ENCODE measurements at places on chromosomes 6 and 20.

- no peak for DNase-seq
Observed at GRCh38 chr20:14288341-14289330, 48.8 kb downstream of the FLRT3 start.

- DNase-seq = no peak
Observed at GRCh38 chr6:82840571-82840970, 225.1 kb downstream of the UBE3D start.

DNA sequence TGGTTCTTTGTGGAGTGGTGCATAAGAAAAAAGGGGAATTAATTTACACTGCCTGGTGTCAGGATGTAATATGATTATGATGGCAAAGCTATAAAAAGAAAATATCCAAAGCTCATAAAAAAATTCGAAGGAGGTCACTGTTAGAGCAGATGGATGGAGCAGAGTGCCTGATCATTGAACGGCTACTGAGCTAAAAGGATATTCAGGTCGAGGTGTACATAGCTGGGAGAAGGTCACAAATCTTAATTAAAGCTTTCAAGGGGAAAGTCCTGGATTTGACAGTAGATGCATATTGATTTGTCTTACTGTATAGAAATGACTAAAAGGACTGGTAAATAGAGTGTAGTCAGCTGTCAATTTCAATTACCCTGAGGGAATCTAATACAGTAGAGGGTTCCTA lies 84.4 kb downstream of the PKIB start:
- DNase-seq = no peak

- DNase-seq = no peak
Observed at GRCh38 chr20:34023937-34024722, 30.4 kb downstream of the RALY start.

GRCh38 chr6:21636876-21637275 lies 43.3 kb downstream of the SOX4 start:
- DNase-seq = no peak

- peak; percentile 15 for DNase-seq
Observed at GRCh38 chr6:45681860-45682511, 304.3 kb upstream of the SUPT3H start.

- no peak for DNase-seq
Observed at GRCh38 chr6:162998777-162999176, 271.0 kb downstream of the PACRG start.

DNA sequence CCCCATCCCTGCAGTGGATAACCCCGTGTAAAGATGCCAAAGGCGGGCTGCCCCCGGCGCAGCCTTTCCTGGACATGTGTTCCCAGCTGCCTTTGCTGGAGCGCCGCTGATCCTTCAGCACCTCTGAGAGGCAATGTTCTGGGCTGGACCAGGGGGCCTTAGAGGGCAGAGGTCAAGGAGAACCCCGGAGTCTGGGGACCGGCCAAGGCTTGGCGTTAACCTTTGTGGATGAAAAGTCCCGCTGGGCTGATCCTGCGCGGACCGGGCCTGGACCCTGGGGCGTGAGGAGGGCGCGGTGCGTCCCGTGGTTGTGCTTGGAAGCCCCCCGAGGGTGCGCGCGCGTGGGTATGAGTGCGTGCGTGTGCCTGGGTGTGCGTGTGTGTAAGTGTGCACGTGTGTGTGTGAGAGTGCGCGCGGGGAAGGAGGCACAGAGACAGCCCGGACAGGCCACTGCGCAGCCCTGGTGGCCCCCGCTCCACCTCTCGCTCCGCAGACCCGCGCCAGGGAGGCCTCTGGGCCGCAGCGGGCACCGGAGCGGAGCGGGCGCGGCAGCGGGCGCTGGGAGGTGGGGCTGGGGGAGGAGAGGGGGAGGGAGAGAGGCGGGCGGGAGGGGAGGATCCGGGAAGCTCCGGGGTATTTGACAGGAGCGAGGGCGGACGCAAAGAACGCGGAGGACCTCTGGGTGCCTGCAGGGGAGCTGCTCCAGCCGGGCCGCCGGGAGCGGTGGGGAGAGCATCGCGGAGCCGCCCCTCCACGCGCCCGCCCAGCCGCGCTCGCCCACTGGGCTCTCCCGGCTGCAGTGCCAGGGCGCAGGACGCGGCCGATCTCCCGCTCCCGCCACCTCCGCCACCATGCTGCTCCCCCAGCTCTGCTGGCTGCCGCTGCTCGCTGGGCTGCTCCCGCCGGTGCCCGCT lies at the start of gene SMOC2:
TSS of gene SMOC2 (plus strand) at position 665 of the 914 bp plus-strand sequence. CDS start at position 852, 187 bp downstream.
- no peak for DNase-seq

- DNase-seq = no peak
Observed at GRCh38 chr6:44681761-44682160, 294.3 kb downstream of the CDC5L start.

- DNase-seq = no peak
Observed at GRCh38 chr20:57378646-57379262, 12.4 kb upstream of the RBM38 start.

- no peak for DNase-seq
Observed at GRCh38 chr20:25218109-25218486, 22.6 kb downstream of the ENTPD6 start.

DNA sequence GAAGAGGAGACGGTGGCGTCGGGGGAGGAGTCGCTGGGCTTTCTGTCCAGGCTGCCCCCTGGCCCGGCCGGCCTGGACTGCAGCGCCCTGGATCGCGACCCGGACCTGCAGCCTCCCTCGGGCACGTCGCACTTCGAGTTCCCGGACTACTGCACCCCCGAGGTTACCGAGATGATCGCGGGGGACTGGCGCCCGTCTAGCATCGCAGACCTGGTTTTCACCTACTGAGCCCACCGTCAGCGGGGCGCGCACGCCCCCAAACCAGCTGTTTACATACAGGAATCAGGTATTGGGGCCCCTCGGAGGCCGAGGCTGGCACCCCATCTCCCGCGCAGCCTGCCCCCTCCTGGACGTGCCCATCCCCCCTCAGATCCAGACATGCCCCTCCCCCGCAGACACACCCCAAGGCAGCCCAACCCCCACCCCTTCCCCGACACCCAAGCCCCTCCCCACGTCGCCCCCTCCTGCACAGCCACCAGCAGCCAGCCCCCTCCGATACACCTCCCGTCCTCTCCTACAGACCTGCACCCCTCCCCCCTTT lies 1.4 kb downstream of the SOX12 start:
- DNase-seq = no peak

DNA sequence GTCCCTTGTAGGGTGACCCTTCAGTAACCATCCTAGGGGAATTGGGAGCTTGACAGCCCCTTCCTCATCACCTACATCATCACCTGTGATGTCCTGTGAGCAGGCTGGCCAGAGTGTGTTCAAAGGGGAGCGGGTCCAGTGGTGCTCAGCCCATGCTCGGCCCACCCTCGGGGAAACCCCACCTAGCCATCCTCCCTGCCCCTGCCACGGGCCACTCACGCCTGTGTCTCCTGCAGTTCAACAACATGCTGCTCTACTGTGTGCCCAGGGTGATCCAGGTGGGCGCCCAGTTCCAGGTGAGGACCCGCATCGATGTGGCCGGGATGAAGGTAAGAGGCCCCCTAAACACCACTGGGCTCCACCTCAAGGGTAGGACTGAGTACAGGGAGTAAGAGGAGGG lies 10.1 kb downstream of the FGD2 start:
- DNase-seq = no peak

GRCh38 chr20:37261714-37262113 lies at the start of gene GHRH:
Gene GHRH (minus strand): TSS chr20:37261814. CDS start chr20:37256889, 4,925 bp downstream.
- no peak for DNase-seq

DNA sequence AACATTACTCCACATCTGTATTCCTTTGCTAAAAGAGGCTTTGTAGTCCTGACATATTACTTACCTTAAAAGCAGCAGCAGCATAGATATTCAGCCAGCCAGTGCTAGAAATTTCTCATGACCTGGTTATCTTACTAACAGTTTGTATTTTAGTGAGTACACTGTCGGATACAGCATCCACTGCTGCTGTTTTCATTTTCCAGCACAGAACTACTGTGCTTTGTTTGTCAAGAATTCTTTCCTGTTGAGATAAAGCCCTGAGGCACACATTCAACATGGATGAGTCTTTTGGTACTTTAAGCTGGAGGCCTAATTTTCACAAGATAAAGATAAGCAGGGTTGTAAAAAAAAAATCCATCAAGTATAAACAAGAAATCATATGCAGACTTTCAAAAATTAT lies 311.2 kb upstream of the OPRM1 start:
- DNase-seq = no peak

DNA sequence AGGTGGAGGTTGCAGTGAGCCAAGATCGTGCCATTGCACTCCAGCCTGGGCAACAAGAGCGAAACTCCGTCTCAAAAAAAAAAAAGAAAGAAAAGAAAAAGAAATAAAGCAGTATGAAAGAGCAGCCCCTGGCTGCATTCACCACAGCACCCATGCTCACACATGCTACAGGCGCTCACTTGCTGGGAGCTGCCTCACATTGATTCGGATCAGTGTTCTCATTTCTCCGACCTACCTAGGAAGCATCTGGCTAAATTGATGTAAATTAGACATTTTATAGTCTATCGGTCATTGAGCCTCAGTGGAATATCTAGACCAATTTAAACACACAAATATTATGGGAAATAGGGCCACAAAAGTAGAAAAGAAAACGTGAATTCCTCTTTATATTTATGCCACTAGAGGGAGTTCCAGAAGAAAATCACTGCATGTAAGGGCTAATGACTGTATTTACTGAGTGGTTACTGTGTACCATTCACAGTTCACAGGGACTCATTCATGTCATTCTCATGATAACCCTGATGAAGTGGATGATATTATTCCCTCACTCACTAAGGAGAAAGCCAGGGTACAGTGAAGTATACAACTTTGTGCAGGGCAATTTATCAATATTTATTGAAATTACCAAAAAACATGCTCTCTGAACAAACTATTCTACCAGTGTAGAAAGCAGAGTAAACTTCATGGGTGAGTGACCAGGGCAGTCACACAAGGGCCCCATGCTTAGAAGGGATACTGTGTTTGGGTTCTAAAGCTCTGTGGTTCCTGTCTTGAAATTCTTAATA lies 5.3 kb upstream of the MOG start:
- no peak for DNase-seq

DNA sequence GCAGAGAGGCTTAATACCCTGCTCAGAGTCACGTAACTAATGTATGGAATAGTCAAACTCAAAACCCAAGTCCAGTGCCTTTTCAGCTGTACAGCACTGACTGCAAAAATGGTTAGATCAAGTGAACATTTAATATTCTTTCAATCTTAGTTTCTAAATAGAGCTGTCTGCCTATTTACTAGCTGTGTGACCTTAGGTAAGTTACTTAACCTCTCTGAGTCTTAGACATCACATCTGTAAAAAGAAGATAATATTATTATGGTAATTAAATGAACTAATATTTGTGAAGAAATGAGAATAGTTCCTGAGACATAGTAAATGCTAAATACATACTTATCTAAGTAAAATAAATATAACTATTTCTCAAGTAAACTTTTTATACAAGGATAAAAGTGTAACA lies 235.5 kb downstream of the SAMD5 start:
- no peak for DNase-seq

- no peak for DNase-seq
Observed at GRCh38 chr20:389220-389619, 8.7 kb downstream of the TRIB3 start.

- no peak for DNase-seq
Observed at GRCh38 chr20:4227085-4227821, 211.9 kb upstream of the RNF24 start.

DNA sequence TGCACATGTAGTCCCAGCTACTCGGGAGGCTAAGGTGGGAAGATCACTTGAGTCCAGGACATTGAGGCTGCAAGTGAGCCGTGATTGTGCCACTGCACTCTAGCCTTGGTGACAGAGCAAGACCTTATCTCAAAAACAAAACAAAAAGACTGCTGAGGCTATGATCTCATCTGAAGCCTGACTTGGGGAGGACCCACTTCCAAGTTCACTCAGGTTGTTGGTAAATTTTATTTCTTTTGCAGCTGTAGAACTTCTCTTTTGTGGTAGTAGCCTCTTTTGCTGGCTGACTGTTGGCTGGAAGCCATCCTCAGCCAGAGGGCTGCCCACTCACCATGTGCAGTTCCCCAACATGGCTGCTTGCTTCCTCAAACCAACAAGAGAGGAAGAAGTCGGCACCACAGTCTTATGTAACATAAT lies 36.8 kb upstream of the ME1 start:
- DNase-seq = no peak

GRCh38 chr6:37251211-37251780 lies 6.3 kb upstream of the TBC1D22B start:
- DNase-seq = no peak

DNA sequence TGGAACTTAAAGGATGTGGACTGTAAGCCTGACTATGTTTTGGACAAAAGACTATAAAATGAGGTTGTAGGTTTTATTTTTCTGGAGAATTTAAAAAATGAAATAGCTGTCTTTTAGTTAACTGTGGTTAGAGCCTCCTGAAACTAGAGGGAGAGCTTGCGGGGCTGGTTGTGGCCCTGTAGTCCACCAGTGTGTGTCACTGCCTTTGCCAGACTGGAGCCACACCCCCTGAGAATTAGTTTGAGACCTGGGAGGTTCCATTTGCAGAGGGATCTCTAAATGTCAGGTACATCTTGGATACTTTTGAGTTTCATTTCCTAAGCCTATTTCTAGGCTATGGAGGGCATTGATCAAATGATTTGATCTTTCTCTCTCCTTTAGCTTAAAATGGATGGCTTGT lies 20.8 kb downstream of the ZC2HC1B start:
- DNase-seq = no peak

GRCh38 chr20:62874964-62875344 lies 13.3 kb upstream of the TCFL5 start:
- no peak for DNase-seq

DNA sequence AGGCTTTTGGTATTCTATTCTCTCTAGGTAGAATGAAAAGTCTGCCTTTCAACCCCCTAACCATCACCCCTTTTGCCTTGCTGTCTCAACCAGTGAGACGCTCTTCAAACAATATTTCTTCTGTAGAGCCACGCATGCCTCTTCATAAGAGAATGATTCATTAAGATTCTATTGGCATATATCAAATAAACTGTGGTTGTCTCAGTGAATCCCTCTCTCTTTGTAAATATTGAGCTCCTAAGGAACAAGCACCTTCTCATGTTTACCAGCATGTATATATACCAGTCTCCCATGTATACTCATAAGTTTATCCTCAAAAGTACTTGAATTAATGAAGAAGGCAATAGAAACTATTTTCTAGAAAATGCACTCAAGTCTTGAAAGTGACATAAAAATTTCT lies 90.6 kb downstream of the HAO1 start:
- no peak for DNase-seq

DNA sequence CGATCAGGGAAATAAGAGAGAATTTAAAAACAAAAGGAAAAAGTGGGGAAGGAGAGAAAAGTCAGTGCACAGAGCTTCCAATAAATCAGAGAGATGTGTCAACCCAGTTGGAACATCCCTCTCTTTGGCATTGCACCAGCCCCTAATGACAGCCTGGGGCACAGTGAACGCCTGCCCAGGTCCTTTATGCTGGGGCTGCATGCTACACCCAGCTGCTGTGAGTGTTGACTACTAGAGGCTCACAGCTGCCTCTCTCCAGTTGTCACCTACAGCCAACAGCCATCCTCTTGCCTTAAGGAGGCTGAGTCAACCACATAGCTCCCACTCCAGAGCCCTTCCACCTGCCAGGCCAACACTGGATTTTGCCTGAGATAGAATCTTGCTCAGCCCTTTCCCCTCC lies 19.0 kb downstream of the OR2H2 start:
- DNase-seq = no peak

Data from stimulated activated CD4-positive, alpha-beta T cell treated with anti-CD3 and anti-CD28 coated beads, Interleukin-4, amount 100 ng/mL, for 1 hour (primary cell).